ENCODE measurements at places on chromosomes 7 and 10.
A peak's percentile ranks its signal among the peaks of the same experiment; 100 is the strongest.

DNA sequence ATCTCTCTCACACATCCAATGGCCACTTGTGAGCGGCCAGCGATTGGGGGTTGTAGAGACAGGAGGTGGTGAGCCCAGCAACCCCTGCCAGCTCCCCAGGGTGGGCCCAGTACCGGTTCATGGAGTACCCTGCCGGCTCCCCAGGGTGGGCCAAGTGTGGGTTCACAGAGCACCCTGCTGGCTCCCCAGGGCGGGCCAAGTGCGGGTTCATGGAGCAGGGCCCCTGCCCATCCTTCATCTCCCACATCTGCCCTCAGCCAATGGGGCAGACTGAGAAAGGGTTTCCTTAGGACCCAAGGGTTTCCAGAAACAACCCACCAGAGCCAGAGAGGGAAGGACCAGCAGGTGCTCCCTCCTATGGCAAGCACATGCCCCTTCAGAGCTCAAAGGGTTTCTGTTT lies 21.4 kb upstream of the SLIT1 start:
- no peak for DNase-seq

GRCh38 chr10:97736403-97736901 lies 476 bp upstream of the ZFYVE27 start:
- DNase-seq: no peak

DNA sequence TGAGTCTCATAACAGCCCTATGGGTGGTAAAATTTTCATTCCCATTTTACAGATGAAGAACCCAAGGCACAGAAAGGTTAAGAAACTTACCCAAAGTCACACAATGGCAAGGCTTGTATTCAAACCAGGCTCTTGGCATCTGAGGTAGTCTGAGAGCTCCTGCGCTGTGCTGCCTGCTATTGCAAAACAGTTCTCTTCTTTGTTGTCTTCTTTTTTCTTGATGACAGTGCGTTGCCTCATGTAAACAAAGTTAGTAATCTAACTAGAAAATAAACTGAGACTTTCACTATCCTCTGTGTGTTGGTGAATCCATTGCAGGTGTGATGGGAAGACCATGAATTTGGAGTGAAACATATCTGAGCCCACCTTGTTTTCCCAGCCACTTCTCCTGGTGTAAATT lies 240.8 kb downstream of the PTEN start:
- DNase-seq: no peak

DNA sequence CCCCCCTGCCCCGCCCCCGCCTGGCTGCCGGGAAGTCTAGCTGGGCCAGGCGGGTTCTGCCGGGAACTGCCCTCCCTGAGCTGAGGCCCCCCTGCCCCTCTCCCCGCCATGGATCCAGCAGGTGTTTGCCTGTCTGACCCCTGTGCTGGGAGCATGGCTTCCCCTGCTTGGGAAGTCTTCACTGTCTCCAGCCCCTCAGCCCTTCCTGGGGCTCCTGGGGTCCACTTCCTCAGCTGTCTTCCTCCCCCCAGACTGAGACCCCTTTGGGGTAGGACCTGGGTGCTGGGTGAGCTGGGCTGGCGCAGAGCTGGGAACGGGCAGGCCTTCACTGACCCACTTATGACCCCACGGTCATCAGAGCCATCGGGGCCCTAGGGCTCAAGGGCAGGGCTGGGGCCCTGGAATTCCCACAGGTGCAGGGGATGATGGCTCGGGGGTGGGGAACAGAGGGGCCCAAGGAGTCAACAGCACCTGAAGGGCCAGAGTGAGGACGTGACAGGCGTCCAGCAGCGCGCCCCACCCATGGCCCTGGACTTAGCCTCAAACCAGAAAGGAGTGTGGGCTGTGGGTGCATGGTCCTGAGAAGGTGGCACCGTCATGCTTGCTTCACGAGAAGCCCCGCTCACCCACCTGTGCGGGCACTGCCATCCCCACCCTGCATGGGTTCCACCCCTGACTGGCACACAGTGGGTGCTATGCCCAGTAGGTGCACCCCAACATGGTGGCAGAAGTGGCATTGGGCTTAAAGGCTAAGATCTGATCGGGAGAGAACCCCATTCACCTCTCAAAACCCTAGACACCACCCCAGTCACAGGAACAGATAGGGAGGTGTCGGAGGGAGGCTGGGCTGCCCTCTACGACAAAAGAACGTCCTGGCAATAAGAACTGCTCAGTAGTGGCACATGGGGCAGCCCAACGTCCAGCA lies 16.2 kb upstream of the TNRC18 start:
- DNase-seq: no peak

DNA sequence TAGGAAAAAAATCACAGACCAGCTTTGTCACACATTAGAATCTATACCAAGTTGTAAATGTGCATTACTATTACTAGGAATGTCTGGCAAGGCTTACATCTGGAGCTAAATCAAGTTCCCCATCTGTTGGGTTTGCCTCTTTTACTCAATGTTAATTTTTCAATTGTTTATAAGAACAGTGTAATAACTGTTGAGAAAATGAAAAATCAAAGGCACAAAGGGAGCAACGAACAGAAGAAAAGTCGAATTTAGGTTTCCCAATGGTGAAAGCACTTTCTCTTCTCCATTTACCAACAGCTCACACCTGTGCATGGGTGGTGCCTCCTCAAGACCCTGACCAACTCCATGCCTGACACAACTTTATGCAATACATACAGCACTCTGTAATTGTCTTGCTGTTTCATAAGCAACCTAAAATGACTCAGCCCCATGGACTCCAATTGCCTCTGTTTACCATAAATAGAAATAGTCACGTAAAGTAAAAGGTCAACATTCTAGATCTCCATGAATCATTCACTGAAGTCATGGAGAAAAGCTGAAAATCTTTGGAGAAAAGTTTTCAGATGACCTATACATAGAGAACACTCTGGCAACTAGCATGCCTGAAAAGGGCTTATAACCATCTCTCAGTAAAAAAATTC lies 95.5 kb upstream of the KCNIP2 start:
- no peak for DNase-seq

GRCh38 chr10:116720241-116720643 lies 22.1 kb downstream of the HSPA12A start:
- no peak for DNase-seq

GRCh38 chr7:33757050-33757449 lies 148.3 kb upstream of the BMPER start:
- no peak for DNase-seq

DNA sequence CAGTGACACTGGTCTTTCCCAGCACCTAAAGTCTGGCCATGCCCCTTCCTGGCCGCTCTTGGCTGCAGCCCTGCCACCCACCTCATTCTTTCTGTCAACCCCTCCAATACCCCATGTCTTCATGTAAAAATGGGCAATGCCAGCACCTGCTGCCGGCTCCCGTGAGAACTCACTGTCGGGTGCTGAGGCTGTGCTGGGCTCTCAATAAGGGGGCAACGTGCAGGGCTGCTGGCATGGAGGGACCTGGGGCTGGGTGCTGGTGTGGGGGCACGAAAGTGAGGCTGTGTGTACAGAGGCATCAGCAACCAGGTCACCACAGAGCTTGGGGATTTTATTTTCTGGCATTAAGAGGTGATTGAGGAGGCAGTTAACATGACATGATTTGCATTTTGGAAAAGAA lies 65.3 kb downstream of the ALOX5 start:
- no peak for DNase-seq

- no peak for DNase-seq
These were observed 1.1 kb upstream of the ASB10 start for GRCh38 chr7:151188252-151188542.

DNA sequence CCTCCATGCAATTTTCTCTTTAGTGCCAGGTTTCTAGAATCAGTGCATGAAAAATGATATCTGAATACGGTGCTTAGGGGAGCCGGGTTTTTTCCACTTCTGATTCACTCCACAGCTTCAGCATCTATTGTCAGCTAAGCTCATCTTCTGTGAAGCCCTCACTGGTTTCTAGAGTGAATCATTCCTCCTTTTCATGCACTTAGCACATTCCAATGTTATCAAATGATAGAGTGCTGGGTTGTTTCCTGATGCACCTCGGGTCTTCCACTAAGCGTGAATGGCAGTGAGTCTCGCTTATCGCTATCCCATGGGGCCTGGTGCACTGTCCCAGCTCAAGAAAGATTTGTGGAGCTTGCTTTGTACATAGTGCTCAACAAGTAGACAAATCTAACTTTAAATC lies 170.9 kb upstream of the RHEB start:
- DNase-seq: no peak

- DNase-seq: no peak
These were observed 182.4 kb downstream of the MYOF start for GRCh38 chr10:93299606-93300287.

DNA sequence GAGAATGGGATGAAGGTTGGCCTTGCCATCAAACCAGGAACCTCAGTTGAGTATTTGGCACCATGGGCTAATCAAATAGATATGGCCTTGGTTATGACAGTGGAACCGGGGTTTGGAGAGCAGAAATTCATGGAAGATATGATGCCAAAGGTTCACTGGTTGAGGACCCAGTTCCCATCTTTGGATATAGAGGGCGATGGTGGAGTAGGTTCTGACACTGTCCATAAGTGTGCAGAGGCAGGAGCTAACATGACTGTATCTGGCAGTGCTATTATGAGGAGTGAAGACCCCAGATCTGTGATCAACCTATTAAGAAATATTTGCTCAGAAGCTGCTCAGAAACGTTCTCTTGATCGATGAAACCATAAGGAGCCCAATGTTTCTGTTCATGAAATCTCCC lies 637 bp downstream of the RPEL1 start:
- no peak for DNase-seq

DNA sequence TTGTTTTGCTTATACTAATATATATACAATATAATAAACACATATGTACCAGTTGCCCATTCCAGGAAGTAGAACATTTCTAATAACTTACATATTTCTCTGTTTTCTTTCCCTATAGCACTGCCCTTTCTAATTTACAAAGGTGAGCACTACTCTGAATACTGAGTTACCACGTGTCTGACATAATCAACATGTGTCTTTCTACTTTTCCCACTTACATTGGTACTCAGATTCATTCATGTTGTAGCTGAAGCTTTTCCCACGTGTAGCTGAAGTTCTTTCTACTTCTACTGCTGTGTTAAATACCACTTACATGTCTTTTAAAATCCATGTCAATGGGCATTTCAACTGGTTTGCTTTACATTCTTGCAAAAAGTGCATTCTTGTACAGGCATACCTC lies 317.3 kb downstream of the DGKB start:
- DNase-seq: no peak

DNA sequence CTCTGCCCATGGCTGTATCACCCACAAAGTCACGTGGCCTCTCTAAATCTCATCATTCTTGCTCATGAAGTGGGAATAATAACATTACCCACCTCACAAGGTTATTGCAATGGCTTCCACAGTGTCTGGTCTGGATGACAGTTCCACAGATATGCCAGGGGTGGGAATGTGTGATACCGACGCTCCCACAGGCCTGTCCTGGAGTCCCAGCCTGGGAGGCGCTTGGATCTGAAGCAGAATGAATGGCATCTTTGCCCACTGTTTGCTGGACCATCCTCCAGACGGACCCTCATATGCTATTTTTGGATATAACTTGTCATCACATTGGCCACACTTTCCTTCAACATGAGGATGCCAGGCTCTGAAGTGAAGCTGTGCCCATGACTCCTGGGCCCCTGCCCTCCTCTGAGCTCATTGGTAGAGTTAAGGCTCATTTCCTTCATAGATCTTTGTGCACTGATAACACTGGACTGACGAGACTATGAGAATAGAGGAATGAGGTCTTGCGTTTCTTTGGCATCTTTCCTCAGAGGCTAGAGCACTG lies 279.8 kb upstream of the ZNF32 start:
- DNase-seq: no peak

DNA sequence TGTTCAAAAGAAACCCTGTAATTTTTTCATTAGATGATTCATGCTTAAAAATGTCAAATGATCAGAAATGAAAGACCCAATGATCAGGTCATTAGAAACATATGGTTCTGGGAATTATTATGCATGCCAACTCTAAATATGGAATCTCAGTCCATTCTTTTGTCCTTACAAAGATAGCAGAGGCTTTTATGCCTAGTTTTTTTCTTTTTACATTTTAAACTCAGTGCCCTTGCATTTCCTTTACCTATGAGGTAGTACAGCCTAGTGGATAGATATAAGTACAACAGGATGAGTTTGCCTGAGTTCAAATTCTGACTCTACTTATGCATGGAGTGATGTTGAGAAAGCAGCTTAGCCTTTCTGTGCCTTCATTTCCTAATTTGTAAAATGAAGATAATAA lies 392.9 kb downstream of the SUGCT start:
- no peak for DNase-seq

DNA sequence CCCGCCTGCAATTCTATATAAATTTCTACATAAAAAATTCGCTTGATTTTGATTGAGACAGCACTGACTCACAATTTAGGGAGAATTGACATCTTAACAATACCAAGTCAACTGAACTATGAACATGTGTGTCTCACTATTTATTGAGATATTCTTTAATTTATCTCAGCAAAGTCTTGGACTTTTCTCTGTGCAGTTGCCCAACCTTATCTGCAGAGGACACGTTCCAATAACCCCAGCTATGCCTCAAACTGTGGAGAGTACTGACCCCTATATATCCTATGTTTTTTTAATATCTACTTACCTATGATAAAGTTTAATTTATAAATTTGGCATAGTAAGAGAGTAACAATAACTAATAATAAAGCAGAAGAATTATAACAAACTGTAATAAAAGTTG lies 69.4 kb upstream of the PIP4K2A start:
- no peak for DNase-seq

- DNase-seq: no peak
These were observed 298.7 kb downstream of the GFRA1 start for GRCh38 chr10:115974351-115974750.

- DNase-seq: no peak
These were observed 233.3 kb downstream of the SLC25A13 start for GRCh38 chr7:96088579-96088978.

DNA sequence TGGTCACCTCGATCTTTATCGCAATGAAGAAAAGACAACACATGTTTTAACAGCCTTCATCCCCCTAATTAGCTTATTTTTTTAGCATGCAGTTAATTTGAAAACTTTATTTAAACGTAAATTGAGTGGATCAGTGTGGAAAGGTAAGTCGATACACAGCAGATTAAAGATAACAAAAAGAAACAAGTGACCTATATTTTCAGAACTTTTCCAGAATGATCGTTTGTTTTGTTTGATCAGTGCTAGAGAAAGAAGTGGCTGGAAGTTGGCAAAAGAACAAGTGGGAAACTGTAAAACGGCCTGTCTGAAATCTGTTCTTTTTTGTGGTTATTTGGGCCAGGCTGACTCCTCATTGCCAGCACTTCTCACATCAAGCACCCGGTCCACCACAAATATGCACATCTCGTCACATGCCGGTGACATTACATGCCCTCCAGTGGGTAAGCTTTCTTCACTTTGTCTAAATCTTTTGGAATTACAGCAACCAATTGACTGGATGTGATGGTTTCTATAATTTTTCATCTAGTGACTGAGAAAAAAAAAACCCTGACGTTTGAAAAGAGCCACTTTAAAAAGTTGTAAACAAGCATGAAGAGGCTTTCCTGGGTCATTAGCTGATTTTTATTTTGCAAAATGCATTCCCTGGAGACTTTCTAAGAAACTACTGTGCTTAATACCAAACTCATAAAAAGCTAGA lies 33.2 kb downstream of the C7orf33 start:
- DNase-seq: no peak

GRCh38 chr7:92674379-92674778 lies 84.2 kb upstream of the FAM133B start:
- DNase-seq: peak; percentile 11
